Vagina (tissue), 2 donors: ENCODE measurements at places on chromosomes 16 and 17. TPM values are rescaled to one million over a fixed set of nuclear protein-coding genes. Genes with fewer than 3 reads are reported as not detected.

DNA sequence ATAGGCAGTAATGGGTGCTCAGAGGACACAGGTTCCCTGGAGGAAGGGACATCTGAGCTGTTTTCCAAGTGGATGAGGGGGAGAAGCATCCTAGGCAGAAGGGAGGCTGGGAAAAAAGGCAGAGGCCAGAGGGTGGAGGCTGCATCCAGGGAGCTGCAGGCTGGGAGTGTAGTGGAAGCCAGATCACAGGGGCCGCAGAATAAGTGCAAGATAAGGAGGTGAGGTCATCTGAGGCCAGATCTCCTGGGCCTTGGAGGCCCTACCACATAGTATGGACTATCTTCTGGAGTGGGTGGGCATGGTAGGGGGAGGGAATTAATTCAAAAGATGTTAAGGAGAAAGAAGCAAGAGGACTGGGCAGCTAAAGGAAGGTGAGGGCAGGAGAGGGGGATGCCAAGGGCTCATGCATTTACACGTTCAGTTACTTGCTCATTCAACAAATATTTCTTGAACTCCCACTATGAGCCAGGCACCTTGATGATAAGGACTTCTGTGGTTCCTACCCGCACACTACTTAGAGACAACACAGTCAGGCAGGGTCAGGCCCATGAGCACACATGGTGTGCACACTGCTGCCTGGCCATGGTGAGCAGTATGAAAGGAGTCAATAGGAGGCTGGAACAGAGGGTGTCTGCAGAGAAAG, 2.4 kb upstream of the RIPOR1 start:
- DNase-seq: no peak

DNA sequence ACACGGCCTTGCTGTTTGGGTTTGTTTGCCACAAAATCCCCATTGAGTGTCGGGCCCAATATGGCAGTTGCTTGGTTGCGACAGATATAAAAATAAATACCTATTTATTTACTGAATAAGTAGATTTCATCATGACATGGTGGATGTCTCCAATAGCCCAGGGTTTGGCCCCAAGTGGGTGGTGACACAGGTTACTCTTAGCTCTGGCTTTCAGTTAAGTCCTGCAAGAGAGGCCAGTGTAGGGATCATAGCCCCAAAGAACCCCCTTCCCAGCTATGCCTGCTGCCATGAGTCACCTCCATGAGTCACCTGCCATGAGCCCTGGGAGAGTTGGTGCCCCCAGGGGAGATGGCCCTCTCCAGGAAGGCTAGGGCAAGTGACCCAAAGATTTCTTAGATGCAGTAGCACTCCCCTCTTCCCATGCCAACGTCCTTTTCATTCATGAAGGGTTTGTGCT, 78.7 kb upstream of the LGALS9 start:
- no peak for DNase-seq

DNA sequence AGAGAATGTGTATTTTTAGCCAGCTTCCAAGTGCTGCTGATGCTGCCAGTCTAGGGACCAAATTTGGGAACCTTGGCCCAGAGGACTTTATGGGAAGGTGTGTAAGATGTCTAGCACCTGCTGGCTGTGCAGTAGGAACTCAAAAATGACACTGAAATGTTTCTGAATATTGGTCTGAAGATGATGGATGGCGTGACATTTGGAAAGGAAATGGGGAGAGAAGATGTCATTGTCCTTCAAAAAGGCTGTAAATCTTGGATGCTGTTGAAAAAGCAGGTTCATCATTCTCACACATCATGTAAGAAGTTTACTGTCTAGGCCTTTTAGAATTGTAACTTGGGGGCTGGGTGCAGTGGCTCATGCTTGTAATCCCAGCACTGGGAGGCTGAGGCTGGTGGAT, 6.7 kb downstream of the EPN2 start:
- no peak for DNase-seq

- DNase-seq: no peak
These were observed 29.9 kb upstream of the CHMP6 start for GRCh38 chr17:80961541-80962330.

DNA sequence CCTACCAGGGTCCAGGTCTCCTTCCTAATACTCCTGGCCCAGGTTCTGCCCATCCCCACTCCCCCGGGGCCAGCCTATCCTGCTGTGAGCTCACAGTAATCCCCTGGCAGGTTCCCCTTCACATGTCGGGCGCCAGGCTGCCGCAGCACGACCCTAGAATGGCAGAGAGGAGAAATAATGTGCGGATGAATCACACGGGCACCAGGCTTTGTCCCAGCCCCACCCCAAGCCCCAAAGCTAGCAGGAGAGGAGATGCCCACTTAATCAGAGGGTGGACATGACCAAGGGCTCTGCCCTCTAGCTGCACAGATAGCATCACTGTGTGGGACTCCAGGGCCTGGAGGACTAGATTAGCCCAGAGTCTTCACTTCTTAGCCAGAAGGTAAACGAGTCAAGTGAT, 39.5 kb downstream of the ST3GAL2 start:
- DNase-seq: no peak

DNA sequence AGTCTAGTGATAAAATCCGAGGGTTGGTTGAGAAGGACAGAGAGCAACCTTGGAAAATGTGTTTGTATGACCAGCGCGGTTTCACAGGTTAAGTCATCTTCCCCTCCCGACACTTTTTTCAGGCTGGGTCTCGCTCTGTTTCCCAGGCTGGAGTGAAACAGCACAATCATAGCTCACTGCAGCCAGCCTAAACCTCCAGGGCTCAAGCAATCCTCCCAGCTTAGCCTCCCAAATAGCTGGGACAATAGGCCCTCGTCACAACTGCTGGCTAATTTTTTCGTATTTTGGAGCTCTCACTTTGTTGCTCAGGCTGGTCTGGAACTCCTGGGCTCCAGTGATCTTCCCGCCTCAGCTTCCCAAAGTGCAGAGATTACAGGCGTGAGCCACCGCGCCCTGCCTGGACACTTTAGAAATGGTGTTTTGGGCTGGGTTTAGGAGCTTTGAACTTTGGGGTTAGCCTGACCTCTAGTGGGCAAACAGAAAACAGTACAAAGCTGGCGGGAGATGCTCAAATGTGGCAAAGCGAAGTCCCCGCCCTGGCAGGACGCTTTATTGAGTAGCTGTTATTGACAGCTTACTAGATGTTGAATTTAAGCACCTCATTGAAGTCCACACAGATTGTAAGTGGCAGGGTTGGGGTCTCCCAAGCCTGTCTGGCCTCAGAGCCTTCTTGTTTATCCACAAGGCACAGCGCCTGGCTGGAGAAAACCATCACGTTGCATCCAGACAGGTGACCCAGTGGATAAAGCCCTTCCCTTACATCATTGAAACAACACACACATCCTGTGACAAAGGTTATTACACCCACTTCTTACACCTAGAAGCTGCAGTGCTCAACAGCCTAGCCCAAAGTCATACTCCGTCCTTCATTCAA, 34.7 kb upstream of the RBBP6 start:
- DNase-seq: no peak

- no peak for DNase-seq
These were observed 356.2 kb downstream of the SEC14L1 start for GRCh38 chr17:77496831-77497577.

GRCh38 chr17:59073972-59074371, 32.7 kb downstream of the TRIM37 start:
- DNase-seq: no peak

DNA sequence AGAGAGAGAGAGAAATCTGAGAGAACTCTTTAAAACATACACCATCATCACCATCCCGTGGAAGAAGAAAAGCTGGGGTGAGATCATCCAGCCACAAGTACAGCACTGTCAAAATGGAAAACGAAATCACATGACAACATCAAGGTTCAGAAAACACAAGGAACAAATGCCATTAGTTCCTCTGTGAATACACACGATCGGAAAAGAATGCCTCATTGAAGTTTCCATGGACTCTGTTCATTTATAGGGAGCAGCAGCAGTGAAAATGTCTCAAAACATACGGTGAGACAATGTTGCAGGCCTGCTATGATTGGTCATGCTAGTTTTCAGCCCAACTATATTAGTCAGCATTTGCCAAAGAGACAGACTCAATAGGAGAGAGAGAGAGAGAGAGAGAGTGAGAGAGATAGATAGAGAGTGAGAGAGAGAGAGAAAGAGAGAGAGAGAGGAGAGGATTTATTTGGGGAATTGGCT, 4.4 kb downstream of the CFAP97D1 start:
- DNase-seq: no peak

- no peak for DNase-seq
These were observed 716.9 kb downstream of the KCNJ18 start for GRCh38 chr17:22409160-22409751.

DNA sequence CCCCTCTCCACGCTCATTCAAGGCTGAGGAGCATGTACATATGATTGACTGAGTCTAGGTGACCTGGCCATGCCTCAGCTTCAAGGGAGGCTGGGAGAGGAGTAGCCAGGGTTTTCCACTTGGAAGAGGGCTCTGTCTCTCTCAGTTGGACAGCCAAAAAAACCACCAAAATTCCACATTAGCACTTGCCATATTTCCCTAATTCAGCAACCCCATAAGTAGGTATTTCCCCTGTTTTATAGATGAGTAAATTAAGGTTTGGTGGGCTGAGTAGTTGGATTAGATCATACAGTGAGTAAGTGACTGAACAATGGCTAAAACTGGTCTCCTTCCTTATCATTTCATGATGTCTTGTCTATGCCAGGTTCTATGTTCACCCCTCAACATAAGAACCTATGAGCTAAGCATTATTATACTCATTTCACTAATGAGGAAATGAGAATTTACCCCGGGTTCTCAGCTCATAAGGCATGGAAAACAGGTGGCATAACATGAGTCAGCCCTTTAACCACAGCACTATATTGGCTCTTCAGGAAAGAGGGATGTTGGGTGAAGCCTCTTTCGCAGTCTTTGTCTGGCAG, 68.0 kb upstream of the GAS7 start:
- no peak for DNase-seq

- no peak for DNase-seq
These were observed 3.9 kb downstream of the ABCC3 start for GRCh38 chr17:50638606-50638965.

- no peak for DNase-seq
These were observed 22.5 kb upstream of the SLC35B1 start for GRCh38 chr17:49730078-49730784.

DNA sequence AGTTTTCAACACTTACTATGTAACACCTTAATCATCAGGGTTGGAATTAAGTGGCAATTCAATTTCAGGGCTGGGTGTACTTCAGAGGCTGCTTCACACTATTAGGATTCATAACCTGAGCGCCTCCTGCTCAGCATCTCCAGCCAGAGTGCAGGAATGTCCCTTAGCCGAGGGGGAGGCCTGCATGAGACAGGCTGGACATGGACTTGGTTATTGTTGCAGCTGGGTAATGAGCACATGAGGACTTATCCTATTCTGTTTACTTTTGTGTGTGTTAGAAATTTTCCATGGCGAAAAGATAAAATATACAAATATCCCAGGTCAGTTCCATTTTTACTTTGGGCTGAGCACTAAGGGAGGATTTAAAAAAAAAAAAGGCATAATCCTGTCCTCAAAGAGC, 10.4 kb downstream of the PMM2 start:
- DNase-seq: no peak

DNA sequence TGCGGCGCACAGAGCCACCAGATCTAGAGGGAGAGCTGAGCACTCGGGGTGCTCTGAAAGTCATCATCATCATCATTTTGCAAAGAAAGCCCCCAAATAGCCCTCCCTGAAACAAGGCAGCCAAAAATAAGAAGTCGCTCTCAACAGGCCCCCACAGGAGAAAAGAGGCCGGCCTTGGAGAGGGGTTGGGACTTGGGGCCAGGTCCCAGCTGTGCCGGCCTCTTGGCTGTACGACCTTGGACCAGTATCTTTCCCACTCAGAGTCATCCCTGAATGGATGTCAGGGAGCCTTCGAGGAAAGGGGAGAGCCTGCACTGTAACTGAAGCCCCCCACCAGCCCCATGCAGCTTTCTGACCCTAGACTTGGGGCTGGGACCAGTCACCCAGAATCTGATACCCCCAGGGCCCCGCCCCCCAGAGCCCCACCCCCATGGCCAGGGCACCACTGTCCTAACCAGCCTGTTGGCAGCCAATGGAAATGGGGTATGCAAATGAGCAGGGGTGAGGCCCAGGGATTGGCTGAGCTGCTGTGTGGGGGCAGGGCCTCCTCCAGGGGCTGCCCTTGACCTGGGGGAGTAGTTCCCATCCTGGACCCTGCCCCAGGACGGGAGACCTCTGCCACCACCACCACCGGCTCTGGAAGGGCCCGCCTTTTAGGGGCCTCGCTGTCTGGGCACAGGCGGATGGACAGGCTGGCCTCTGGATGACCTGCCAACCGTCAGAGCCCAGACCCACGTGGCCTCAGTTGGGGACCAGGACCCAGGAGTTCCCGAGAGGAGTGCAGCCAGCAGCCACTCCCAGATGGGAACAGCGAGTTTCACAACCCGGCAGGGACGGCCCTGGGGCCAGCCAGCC, 15.4 kb downstream of the ZFPM1 start:
- DNase-seq: no peak

DNA sequence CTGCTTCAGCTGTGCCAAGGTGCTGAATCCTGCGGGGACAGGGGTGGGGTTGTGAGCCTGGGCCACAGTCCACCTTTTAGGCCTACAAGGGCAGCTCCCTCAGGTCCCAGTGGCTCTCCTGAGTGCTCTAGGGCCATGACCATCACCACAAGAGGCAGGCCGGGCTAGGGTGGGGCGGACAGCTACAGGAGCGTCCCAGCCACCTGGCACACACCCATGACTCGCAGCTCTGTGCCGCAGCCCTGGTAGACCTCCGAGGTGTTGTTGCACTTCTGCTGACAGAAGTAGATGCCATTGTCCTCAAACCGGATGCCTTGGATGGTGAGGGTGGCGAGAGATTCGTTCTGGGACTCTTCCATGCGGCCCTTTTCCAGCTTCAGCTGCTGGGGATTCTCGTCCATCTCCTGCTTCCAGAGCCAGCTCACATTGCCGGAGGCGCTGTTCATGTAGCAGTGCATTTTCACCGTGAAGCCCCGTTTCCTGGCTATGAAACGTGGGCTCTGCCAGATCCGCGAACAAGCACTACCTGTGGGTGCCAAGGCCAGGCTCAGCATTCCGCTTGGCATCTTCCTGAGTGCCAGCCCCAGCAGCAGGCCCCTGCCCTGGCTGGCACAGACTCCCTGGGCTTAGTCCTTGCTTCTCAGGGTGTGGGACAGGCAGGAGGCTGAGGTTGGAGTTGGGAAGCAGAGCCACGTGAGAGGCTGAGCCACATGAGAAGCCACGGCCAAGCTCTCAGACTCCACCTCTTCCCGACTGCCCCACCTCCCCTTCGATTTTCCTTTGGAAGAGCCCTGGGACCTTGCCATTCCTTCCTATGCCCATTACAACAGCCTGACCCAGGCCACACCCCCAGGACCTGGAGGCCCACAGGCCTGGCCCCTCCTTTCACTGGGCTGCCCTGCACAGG, 2.0 kb downstream of the CD79B start:
- no peak for DNase-seq

GRCh38 chr16:27617665-27618064, 67.7 kb downstream of the KATNIP start:
- DNase-seq: no peak

C16orf89 gene
- 4.4 TPM for total RNA-seq

RAMP2 gene
- 27.3 TPM for total RNA-seq

SLFN11 gene
- total RNA-seq: 21.1 TPM

CCL2 gene
- 15.2 TPM for total RNA-seq

INTS2 gene
- total RNA-seq: 12.8 TPM

CAPNS2 gene
- total RNA-seq: 33.9 TPM

GDPD1 gene
- 2.2 TPM for total RNA-seq

CETP gene
- not detected for total RNA-seq
